T-helper 1 cell (primary cell): ENCODE measurements at places on chromosomes 5 and 9.

- no peak for DNase-seq
These were observed 126.8 kb upstream of the DMRT1 start for GRCh38 chr9:714675-715074.

DNA sequence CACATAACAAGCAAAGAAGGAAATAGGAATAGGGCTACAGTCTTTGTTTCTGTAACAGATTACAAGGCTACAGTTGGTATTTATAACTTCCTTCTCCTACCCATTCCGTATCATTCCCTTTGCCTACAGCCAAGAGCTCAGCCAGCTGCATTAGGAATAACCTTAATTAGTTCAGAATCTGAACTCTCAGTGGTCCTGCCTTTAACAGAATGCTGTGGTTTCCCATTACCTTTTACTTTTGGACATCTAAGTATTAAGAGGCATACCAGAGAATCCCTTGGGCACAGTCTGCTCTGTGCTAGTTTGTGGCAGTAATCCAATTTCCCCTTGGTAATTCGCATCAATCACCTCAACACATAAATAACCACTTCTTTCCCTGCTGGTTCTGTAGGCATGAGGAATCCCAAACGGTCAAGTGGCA is 44.2 kb downstream of the PKD2L2 start:
- no peak for DNase-seq

- DNase-seq = no peak
These were observed 60.7 kb upstream of the IFNE start for GRCh38 chr9:21542787-21543186.

- no peak for DNase-seq
These were observed 31.6 kb downstream of the ENC1 start for GRCh38 chr5:74608736-74609601.

DNA sequence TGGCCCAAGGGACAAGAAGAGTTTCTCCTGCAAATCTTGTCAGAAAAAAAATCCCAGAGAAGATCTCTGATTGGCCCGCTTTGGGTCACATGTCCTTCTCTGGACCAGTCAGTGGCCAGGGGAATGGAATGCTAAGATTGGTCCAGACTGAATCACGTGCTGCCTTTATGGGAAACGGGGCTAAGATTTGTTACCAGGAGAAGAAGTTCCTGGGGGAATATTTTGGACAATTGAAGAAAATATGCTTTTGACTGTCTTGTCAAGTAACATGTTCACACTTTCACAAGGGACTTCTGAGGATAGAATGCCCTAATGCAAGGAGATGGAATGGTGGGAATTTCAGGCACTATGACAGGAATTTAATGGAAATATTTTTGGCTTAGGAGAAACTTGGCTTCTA is 74.1 kb upstream of the SH3PXD2B start:
- DNase-seq = no peak

DNA sequence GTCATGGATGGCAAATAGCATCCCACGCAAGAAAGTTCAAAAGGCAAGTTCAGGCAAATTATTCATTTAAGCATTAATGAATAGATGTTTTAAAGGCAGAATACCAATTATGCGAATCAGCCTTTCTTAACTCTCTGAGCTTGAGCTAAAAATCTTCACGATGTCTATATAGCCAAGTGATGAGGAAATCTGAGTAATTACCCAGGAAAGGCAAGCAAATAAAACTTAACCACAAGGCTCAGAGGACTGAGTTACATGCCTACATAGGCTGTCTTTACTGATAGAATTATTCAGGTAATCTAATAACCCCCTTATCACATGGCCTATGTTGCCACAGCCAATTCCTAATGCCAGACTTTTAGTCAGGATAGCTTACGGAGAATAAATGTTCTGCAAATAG is 120.8 kb upstream of the MTAP start:
- no peak for DNase-seq

GRCh38 chr5:160242145-160242544 is 12.8 kb downstream of the FABP6 start:
- no peak for DNase-seq

DNA sequence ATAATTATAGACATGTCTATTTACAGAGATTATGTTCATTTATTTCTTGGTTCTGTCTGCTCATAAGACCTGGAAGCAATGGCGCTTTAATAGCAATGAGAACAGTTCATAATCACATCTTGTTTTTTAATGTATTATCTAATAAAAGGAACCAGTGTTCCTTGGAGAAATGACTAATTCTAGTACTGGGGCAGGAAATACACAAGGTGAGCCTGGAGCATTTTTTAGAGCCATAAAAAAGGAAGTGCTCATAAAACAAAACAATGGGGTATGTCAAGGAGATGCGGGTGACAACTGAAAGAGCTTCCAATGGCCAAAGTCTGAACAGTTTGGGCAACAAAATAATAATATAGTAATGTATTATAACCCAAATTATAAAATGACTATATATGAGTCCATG is 531.9 kb upstream of the CHD1 start:
- no peak for DNase-seq

GRCh38 chr9:113542006-113542405 is 78.5 kb downstream of the RGS3 start:
- no peak for DNase-seq

GRCh38 chr5:14247054-14247386 is 103.9 kb downstream of the TRIO start:
- DNase-seq = no peak

GRCh38 chr9:76827296-76828080 is 63.2 kb downstream of the PCA3 start:
- DNase-seq = no peak

DNA sequence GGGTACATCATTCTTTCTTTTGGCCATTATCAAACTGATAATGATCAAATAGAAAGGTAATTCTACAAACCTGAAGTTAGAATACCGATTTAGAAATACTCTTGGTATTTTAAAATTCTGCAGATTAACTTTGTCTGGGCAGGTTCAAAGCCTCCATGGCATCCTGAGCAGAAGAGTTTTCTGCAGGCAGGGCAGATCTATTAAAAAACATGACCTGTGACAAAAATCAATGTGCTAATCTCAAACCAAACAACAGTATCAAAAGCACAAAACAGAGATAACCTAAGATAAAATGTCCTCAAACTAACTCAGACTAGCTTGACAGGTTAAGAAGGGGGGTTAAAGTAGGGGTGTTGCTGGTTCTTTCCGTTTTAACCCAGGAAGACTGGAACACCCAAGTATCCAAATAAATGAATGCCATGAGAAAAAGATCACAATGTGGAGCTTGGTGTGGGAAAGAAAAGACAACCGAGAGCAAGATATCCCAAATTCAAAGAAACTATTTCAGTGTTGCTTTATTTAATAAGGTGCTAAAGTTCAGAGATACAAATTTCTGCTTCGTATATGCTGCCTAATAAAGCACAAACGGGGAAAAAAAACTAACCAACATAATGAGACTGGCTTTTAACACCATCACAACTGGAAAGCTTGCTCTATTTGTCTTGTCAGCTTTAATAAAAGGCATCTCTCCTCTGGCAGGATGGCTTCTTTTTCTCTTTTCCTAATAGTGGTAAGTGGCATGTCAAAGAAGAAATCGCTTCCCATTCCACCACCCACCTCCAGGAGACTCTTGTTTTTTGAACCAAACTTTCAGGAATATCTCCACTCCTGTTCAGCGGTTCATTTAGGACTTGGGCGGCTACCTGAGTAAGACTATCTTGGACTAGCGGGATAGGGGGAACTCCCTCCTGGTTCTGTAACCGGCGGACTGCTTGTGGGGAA is 2.3 kb downstream of the EFNA5 start:
- no peak for DNase-seq

DNA sequence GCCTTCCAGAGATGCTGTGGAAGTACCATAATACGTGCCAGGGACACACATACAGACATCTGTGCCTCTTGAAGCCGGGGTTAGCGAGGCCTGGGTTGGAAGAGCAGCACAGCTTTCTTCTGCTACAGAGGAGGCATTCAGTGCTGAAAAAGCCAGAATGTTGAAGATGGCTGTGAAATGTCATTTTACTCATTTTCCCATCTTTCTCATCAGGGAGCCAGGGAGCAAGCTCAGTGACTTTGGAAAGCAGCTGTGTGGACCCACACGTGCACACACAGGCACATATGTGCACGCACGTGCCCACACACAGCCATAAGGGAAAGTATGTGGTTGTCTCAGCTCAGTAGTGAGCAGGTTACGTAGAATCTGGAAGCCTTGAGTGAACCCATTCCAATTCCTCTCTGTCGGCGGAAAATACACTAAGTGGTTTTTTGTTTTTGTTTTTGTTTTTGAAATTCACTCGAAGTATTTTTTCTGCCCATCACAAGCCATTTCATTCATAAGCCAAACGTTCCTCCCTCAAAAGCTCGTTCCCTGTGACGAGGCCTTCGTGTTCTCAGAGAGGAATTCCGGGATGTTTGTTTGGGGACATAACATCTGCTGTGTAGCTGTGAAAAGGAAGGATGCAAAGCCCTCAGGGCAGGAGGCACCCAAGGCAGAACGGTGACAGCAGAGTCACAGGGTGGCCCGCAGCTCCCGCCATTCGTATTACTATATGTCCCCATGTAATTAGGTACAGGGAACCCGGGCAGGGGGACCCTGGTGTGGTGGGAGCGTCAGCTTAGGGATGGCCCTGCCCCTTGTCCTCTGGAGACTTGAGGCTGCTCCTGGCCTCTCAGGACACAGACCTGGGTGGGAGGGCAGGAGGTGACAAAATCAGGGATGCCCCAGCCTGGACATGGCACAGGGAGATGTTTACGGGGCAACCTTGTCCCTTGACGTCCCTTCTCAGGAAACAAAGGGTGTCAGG is 29.0 kb upstream of the ANKRD33B start:
- no peak for DNase-seq
